ENCODE measurements at places on chromosomes 12 and 14. TPM values are rescaled to one million over a fixed set of nuclear protein-coding genes. Genes with fewer than 3 reads are reported as not detected.

GRCh38 chr14:91693346-91693745, 38.5 kb downstream of the CATSPERB start:
- DNase-seq: no peak

GRCh38 chr14:90562652-90563051, 165.8 kb downstream of the CALM1 start:
- DNase-seq: no peak

MANSC1 gene
- polyA plus RNA-seq: 33.1 TPM

LRTM2 gene
- polyA plus RNA-seq: 0.62 TPM

DNA sequence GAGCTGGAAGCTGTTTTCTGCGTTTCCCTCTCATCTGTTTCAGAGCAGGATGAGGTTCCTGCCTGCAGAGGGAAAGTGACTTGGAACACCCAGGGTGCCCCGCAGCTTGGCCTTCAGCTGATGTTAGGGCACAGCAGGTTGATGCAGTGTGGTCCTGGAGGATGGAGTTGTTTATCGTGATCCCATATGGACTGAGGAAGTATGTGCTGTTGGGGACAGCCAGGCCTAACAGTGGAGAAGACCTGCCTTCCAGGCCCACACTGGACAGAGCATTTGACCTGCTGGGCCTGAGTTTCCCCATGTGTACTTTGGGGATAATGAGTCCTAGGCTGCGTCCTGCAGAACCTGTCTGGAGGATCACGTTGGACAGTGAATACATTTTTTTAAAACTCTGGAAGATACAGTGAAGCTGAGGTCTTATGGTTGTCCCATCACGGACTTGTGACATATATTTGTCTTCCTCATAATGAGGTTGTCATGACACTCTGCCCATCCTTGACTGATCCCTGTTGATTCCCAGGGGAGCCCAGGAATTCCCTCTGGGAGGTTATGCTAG, 12.8 kb downstream of the SERPINA1 start:
- no peak for DNase-seq

ADCY4 gene
- 22.4 TPM for polyA plus RNA-seq

- no peak for DNase-seq
These were observed 38.7 kb downstream of the P2RX4 start for GRCh38 chr12:121248622-121249021.

DNA sequence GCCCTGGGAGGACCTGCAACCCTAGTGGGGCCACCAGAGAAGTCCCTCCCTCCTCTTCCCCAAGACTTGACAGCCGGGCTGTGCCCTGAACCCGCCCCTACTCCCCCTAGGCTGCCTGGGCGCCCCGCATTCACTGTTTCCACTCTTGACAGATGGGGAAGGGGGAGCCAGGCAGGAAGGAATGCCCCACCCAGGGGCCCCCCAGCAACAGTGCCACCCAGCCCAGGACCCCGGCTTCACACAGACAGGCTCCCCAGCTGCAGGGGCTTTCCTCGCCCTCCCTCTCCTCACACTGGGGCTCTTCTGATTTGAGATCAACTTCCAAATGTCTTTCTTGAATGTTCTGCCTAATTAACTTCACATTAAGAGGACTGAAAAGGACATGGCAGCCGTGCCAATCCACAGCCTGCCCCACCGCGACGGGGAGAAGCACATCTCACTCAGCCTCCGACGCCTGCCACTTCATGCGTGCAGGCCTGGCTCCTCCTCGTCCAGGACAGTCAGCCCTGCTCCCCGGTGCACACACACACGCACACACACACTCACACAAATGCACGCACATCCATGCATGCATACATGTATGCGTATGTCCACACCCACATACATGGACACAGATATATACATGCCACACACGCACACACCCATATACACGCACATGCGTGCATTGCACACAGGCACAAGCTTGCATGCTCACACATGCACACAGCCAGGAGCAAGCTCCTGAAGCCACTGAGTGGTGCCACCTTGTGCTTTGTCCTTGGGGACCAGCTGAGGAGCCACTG, 19.6 kb upstream of the C14orf180 start:
- no peak for DNase-seq

DNA sequence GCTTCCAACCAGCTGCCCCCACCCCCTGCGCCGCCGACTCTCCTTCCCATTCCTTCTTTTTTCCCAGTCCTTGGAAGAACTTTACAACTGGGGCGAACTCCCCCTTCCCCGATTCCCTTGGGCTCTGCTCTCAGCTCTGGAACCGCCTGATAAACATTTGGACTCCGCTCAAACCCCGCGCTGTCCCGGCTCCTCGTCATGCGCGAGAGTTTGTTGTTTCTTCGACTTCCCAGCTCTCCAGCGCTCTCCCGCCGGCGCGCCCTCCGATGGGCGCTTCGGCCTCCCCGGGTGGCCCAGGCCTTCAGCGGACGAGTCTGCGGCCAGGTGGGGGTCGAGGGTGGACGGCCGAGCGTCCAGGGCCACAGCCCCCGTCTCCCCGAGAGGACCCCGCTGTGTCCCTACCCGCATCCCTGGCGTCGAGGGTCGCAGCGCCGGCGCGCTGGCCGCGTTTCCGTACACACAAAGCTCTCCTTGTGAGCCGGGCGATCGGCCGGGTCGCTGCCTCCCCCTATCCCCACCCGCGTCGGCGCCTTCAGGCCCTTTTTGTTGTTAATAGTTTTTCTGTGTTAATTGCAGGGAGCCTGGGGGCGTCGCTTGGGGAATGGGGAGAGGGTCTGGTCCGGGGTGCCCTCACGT, 847 bp downstream of the MMP14 start:
- peak; percentile 66 for DNase-seq

PLEKHA5 gene
- 123 TPM for polyA plus RNA-seq

NPC2 gene
- polyA plus RNA-seq: 320 TPM

- no peak for DNase-seq
These were observed 10.3 kb upstream of the LRP1-AS start for GRCh38 chr12:57157588-57158173.

TOMM20L gene
- polyA plus RNA-seq: 2.5 TPM

- no peak for DNase-seq
These were observed 436 bp downstream of the VPS33A start for GRCh38 chr12:122265886-122266229.

DNA sequence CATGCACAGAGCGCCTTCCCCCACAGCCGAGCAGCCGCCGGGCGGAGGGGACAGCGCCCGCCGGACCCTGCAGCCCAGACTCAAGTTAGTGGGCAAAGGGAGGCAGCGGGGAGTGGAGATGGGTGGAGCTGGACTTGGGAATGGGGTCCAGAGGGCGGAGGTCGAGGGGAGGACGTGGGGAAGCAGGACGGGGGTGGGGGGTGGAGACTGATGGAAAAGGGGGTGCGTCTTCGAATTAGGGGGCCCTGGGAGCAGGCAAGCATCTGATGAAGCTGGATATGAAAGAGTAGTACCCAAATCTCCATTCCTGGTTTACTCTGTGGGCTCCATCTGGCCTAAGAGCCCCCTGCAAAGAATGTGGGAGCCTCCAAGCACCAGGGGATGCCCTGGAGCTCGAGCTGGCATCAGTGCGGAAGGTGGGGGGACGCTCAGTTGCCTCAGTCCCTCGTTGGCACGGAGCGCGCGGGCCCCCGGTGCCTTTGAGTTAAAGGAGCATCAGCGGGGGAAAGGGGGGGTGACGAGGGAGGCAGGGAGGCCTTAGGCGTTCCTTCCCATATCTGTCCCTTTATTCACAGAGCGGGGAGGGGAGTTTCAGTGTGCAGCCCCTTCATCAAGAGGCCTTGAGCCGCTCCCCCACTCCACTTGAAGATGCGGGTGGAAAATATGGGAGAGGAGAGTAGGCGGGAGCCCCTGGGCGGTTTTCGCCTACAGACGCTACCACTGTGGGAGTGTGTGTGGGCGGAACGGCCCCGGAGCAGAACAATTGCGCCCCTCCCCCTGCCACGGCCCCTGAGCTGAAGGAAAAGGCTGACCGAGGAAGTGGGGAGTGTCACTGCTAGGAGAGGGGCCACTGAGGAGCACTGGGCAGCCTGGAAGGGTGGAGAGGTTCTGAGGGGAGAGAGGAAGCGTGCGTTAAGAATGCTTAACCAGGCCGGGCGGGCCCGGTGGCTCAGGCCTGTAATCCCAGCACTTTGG, 644 bp downstream of the NAB2 start:
- peak; percentile 70 for DNase-seq

DNA sequence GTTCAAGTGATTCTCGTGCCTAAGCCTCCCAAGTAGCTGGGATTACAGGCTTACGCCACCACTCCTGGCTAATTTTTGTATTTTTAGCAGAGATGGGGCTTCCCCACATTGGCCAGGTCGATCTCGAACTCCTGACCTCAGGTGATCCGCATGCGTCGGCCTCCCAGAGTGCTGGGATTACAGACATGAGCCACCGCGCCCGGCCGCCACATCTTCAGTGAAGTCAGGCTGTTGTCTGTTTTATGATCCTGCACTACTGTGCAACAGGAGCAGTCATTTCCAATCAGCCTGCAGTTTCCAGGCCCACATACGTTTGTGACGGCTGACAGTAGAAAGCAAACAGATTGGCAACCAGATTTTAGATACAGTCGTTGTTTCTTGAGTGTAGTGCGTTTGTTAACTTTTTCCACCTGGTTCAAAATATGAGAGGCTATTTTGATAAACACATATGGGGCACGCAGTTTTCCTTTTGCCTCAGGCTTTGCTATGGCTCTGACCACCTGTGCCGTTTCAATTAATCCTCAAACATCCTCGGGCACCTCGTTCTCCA, 74.8 kb downstream of the LGMN start:
- DNase-seq: no peak

DNA sequence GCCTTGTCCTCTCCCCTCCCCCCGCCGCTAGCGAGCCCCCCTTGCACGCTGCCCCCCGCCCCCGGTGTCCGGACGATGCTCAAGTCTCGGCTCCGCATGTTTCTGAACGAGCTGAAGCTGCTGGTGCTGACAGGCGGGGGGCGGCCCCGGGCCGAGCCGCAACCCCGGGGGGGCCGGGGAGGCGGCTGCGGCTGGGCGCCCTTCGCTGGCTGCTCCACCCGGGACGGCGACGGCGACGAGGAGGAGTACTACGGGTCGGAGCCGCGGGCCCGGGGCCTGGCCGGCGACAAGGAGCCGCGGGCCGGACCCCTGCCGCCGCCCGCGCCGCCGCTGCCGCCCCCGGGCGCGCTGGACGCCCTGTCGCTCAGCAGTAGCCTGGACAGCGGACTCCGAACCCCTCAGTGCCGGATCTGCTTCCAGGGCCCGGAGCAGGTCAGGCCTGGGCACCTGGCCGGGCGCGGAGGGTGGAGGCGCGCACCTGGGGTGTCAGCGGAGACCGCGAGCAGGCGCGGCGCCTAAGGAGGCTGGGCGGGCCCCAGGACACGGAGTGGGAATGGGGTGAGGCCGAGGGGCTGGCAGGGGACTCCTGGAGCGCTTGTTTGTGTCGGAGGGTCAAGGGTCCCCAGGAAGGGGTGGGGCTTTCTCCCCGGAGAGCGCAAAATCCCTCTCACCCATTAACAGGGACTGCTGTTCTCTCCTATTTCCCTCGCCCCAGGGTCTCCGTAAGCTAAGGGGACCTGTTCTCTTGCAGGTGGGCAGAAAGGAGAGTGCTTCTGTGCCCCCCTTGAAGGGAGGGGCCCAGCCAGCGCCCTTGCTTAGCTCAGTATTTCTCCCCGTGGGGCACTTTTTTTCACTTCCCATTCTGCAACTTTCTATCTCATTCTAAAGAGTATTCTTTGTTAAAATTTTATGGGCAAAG, 810 bp downstream of the MARCHF9 start:
- DNase-seq: no peak

DNA sequence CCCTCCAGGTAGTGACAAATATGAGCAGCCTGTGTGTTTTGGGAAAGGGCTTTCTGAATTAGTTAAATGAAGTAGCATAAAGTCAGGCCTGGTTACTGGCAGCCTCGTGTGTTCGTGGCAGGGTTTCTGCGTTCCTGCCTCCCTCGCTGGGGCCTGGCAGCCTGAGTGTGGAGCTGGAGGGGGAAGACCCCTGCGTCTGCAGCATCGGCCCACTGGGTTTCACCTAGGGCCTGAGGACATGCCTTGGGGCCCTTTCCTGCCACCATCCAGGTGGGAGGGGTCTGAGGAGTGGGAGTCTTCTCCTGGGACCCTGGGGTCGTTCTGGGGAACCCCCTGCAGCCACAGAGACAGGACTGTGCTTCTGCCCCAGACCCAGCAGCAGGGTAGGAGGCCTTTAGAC, 20.4 kb upstream of the AMN start:
- DNase-seq: no peak

- DNase-seq: no peak
These were observed 58.7 kb downstream of the WSCD2 start for GRCh38 chr12:108187831-108188230.

- DNase-seq: no peak
These were observed 102.5 kb upstream of the DIO2 start for GRCh38 chr14:80313806-80314205.

SIX1 gene
- polyA plus RNA-seq: 10.9 TPM

KRT2 gene
- polyA plus RNA-seq: not detected

GRCh38 chr12:95205685-95206084, 11.6 kb downstream of the FGD6 start:
- DNase-seq: no peak

KERA gene
- not detected for polyA plus RNA-seq

GRCh38 chr14:73467377-73467776, 9.0 kb upstream of the NUMB start:
- DNase-seq: no peak

ZNF891 gene
- 9.1 TPM for polyA plus RNA-seq

- no peak for DNase-seq
These were observed 3.3 kb downstream of the ACVR1B start for GRCh38 chr12:51954561-51955361.

PDZRN4 gene
- 6.6 TPM for polyA plus RNA-seq

PIANP gene
- 12.1 TPM for polyA plus RNA-seq

CABP1 gene
- 7.7 TPM for polyA plus RNA-seq

- peak; percentile 68 for DNase-seq
These were observed at the start of gene PLEKHH1 for GRCh38 chr14:67532998-67533753. Gene PLEKHH1, plus strand, starts transcription at chr14:67533290. Its CDS starts 8,578 bp downstream, at chr14:67541868.

- no peak for DNase-seq
These were observed 909.1 kb downstream of the TRHDE start for GRCh38 chr12:73181244-73181643.

DNA sequence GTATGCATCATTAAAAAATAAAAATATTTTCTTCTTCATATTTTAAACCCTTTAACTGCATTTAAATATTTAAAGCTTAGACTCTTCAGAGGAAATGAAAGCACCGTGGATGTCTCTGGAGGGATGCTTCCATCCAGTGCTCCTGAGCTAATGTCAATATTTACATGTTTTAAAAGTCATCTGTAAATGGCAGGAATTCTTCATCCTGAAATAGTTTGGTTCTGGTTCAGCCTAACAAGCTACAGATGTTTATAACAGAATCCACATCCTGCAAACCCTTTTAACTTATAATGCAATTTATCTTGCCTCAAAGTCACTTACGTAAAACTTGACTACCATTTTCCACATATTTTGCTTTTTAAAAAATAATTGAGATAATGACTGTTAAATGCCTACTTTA, 1207.3 kb downstream of the SLC16A7 start:
- DNase-seq: no peak

DNA sequence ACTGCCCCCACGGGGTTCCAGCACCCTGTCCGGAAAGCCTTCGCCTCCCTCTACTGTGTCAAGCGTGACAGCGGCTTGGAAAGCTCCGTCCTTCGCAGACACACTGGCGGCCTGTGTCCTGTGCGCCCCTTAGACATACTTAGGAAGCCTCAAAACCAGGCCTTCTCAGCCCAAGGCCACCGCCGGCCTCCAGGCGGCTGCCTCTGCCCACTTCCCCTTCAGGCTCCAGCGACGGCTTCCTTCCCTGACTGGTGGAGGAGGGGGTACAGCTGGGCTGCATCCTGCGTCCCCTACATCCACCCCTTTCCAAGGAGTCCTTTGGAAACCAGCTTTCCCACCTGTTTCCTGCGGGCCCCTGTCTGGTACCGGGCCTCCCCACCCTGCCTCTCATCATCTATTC, 2.5 kb upstream of the CACNA2D4 start:
- DNase-seq: no peak

GRCh38 chr14:50605766-50606165, 45.8 kb downstream of the ATL1 start:
- DNase-seq: no peak

- DNase-seq: no peak
These were observed 98.1 kb upstream of the FGD4 start for GRCh38 chr12:32301216-32301615.

All from left kidney (tissue), 8 donors.